ENCODE measurements at places on chromosomes 6 and 20.

GRCh38 chr6:16731478-16732051 is 29.7 kb downstream of the ATXN1 start:
- DNase-seq = no peak

GRCh38 chr6:15344192-15344519 is 98.3 kb downstream of the JARID2 start:
- DNase-seq = no peak

DNA sequence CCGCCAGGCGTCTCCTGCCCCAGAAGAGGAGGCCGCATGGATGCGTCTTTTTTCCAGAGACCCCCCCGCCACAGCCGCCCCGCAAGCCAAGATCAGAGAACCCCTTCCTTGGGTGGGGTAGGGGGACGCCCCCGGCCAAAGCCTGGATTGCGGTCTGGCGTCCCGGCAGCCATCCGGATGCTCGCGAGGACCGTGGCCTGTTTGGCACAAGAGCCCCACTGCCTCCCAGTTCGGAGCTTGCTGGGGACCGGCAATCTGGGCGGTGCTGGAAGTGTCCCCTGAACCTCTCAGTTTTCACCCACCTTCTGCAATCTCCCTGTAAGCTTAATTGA is 924 bp downstream of the FAM162B start:
- DNase-seq = no peak

GRCh38 chr6:81262656-81263055 is 489.8 kb downstream of the TENT5A start:
- no peak for DNase-seq

GRCh38 chr6:137157601-137158000 is 15.8 kb downstream of the IL22RA2 start:
- no peak for DNase-seq

DNA sequence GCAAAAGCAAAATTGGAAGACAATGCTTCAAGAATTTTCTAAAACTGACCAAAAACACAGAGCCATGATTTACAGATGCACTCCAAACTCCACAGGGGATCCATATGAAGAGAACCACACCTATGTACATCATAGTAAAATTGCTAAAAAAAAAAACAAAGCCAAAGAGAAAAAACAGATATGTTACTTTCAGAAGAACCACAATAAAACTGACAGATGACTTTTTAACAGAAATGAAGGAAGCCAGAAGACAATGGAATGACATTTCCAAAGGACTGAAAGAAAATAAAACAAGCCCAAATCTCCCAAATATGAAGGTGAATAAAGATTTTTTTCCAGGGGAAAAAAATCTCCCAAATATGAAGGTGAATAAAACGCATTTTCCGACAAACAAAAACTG is 17.5 kb downstream of the TRERF1 start:
- no peak for DNase-seq

GRCh38 chr6:170407932-170408331 is 101.4 kb downstream of the FAM120B start:
- no peak for DNase-seq

- no peak for DNase-seq
Observed at GRCh38 chr6:123875784-123876183, 72.1 kb downstream of the NKAIN2 start.

All from stimulated activated CD4-positive, alpha-beta T cell treated with anti-CD3 and anti-CD28 coated beads, TNF-alpha, amount 100 ng/mL, for 4 hours (primary cell).